Endothelial cell of umbilical vein (primary cell): ENCODE measurements at places on chromosomes 12 and 14.

GRCh38 chr14:75220156-75220555 lies 43.7 kb upstream of the TMED10 start:
- no peak for DNase-seq

DNA sequence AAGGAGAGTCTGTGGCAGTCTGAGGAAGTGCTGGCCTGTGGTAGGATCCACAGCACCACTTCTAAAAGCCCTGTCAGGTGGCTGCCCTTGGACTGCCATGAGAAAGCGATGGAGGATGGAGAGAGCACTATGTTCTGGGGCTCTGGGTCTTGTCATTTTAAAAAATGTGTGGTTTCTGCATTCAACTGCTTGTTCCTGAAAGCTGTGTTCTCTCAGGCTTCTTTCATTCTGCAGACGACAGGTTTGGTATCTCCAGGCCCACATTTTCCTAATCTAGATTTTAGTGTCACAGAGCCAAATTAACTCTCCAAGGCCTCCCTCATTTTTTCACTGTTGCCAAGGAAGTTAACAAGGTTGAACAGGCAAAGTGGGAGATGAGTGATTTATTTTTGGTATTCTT lies 10.5 kb downstream of the OVCH1 start:
- no peak for DNase-seq

GRCh38 chr12:122117979-122118378 lies 39.4 kb downstream of the MLXIP start:
- no peak for DNase-seq

DNA sequence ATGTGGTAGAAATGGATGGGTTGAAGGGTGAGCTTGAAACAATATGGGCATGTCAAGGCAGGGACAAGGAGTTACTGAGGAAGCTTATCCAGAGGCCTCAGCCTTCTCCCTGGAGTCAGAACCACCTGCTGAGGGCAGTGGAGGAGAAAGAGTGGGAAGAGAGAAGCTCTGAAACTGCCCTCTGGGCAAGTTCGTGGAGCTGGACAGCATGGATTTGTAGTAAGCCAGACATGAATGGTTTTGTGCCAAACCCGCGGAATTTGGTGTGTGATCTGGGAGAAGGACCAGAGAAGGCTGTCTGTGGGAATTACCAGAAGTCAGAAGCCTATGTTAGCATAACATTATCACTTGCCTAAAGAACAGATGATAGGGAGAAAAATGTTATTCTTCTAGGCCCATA lies 164.8 kb downstream of the SLC41A2 start:
- no peak for DNase-seq

DNA sequence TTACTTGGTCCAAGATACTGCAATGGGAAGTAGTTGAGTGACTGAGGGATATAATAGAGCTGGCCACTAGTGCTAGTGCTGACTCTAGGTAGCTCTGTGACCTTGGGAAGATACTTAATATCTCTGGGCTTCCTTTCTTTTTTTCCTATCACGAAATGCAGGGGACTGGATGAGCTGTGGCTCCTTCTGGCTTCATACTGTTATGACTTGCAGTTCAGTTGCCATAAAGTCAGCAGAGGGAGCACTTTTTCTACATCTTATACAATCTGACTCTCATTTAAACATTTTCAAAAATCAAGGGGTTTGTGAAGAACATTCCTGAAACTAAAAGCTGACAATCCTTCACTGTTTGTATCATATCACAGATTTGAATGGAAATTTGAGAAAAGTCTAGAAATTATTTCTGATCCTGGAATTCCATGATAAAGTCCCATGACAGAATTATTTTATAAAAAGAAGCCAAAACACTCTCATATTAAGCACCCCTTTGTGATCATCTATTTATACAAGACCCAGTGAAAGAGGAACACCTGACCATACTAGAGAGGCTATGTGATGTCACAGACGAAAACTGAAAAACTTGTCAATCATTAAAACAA lies 5.3 kb downstream of the BHLHE41 start:
- DNase-seq = peak; percentile 67

DNA sequence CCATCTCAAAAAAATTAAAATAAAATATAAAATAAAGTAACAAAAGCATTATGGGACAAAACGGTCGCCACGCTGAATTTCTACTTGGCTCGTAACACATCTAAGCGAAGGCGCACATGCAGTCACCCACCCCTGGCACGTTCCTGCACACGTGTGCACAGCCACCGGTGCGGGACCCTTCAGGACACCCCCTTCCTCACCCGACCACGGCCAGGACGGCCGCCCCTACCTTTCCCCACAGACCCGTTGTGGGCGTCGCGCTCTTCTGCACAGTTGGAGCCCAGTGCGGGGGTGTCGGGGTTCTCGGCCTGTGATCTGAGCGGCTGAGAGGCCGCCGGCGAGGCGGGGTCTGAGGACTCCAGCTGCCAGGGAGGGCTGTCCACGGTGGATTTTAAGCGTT lies 44.4 kb upstream of the GPR68 start:
- DNase-seq = no peak
